ENCODE measurements at places on chromosomes 7 and 10.

DNA sequence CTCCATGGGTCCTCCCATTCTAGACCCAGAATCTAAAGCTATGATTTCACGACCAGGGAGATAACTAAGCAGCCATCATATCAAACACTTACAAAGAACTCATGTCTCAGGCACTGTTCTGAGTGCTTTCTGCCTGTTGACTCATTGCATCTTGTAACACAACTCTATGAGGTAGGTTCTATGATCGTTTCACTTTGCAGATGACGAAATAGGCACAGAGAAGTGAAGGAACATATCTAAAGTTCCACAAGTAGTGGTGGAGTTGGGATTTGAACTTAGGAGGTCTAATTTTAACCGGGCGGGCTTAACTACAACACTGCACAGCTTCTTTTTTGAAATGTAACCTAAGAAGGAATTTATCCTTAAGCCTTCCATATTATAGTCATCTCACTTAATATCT is 2.9 kb downstream of the RBP4 start:
- DNase-seq, result no peak

DNA sequence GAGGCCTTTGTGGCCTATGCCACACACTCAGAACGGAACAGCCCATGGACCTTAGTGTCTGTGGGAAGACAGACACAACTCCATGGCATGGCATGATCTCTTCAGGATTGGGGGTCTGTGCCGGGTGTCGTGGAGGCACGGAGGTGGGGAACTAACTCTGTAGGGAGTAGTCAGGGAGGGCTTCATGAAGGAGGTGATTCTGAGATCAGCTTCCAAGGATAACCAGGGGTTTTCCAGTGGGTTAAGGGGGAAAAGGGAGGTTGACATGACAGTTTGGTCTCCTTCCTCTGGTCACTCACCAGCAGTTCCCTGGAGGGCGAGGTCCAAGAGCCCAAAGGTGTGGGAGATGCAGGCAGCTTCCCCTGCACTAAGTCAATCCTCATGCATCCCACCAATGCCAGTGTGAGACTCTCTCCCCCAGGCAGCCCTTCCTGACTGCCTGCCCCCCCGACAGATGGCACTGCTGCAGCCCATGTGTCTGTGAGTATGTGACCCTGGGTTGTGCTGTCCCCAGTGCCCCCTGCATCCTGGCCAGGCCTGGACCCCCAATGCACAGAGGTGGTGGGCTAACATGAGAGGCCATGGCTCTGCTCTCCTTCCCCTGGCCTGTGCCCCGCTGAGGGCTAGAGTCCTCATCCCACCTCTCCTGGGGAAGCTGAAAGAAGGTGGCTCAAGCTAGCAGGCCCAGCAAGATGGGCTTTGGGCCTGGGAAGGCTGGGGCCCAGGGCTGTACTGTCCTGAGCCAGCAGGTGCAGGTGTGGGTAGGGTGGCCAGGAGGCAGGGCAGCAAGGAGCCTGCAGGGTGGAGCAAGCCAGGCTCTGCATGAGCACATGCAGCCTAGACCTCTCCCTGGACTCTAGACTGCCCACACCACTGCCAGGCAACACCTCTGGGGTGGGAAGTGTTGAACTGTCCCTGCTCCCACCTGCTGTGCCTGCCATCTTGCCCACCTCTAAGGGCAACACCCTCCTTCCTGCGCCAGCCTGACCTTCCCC is 39.7 kb downstream of the RASGEF1A start:
- no peak for DNase-seq

GRCh38 chr10:119310806-119311205 is 103.4 kb downstream of the GRK5 start:
- DNase-seq, result no peak

DNA sequence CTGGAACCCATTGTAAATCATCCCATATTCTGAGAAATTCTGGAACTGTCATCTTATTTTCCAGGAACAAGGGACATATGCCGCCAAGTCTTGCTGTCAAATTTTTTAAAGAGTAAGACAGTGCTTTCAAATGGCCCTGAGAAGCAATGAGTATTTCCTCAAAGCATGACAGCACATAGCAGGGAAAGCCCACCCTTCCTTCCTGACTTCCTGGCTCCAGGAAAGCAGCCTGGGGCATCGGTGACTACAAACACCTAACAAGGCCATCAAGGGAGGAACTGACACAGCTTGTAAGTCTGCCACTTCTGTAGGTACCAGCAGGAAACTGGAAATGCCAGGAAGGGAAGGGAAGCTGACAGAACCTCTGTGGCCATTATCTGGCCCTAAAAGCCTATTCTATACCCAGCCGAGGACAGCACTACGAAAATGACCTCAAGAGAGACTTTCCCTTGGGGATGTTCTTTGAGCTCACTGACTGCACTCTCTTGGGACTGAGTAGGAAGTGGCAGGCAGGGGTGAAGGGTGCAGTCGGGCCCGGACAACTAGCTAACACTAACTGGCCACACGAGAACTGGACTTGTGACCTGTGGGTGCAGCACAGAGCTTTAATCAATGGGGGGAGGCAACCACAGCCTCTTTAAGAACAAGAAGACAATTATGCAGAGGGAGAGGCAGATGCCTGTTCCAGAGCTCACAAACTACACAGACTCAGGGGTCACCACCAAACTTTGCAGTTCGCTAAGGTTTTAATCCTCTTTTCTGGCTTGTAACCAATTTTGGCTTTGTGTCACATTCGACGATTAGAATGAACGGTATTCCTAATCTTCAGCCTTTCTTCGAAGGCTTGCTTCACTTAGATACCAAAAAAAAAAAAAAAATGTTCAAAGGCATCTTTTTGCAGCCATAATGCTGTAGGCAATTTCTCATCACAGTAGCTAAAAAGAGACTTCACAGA is 52.0 kb downstream of the GRB10 start:
- DNase-seq, result no peak

DNA sequence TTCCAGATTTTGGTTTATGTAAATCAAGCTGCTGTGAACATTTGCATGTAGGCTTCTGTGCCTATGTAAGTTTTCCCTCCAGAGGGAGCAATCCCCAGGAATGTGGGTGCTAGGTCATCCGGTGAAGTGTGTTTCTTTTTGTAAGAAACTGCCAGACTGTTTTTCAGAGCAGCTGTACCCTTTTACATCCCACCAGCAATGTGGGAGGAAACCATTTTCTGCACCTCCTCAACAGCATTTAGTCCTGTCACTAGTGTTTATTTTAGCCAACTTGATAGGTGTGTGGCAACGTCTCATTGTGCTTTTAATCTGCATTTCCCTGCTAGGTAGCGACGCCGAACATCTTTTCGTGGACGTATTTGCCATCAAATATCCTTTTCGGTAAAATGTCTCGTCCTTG is 395.7 kb upstream of the FOXK1 start:
- DNase-seq, result no peak

DNA sequence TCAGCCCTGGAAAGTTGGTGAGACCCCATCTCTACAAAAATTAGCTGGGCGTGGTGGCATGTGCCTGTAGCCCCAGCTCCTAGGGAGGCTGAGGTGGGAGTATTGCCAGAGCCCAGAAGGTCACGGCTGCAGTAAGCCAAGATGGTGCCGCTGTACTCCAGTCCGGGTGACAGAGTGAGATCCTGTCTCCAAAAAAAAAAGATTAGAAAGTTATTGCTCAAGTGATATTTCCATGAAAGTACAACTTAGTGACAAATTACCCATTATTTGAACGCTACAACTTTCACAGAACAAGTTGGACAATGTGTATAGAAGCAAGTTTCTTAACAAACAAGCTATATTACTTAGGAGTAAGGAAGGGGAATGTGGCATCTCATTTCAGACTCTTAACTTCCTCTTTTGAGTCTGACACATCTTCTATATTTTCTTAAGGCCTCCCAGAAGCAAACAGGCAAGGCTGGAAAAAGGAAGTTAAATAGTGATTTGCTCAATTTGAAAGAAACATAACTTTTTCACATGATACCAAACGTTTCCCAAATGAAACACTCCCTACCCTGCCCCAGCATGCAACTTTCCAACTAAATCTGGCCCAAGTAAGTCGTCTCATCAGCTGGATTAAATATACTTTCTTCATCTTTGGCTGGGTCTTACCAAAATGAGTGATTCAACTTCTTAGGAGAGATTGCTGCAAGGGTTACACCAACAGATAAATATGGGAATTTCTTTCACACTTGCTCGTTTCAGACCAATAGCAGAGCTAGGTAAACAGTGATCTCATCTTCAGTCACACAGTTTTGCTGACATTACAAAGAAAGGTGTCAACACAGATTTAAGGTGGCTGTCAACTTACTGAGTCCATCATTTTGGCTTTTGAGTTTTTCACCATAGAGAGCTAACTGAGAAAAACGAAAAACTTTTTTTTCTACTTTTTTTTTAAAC is 66.3 kb upstream of the KLF6 start:
- no peak for DNase-seq

- no peak for DNase-seq
Observed at GRCh38 chr10:34687434-34688210, 127.5 kb downstream of the PARD3 start.

- DNase-seq, result no peak
Observed at GRCh38 chr10:116587878-116588591, 2.7 kb upstream of the PNLIPRP1 start.

DNA sequence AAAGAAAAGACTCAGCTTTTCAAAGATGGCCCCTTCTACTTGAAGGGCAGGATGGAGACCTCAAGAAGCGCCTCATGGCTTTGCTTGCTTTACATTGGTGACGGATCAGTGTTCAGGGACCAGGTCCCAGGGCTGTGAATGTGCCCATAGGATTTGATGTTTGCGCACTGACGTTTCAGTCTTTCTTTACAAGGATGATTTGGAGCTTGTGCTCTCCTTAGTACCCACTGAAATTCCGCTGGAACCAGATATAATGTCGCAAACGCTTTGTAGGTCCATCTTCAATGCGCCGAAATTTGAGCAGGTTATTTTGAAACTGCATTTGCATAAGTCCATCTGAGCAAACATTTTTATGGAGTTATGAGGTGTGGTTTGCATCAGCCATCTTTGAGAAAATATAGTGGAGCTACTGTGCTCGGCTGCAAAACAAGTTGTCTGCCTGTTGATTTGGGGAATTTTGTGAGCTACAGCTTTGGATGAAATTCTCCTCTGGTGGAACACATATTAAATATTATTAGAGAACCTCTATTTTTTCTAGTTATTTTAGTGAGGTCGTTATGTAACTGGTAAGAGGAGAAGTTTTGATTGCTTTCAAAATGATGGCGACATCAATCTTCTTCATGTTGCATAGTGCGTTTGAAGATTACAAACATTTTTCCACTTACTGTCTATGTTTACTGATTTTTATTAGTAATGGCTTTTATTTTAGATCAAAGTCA is 2.4 kb downstream of the RBM20 start:
- no peak for DNase-seq

DNA sequence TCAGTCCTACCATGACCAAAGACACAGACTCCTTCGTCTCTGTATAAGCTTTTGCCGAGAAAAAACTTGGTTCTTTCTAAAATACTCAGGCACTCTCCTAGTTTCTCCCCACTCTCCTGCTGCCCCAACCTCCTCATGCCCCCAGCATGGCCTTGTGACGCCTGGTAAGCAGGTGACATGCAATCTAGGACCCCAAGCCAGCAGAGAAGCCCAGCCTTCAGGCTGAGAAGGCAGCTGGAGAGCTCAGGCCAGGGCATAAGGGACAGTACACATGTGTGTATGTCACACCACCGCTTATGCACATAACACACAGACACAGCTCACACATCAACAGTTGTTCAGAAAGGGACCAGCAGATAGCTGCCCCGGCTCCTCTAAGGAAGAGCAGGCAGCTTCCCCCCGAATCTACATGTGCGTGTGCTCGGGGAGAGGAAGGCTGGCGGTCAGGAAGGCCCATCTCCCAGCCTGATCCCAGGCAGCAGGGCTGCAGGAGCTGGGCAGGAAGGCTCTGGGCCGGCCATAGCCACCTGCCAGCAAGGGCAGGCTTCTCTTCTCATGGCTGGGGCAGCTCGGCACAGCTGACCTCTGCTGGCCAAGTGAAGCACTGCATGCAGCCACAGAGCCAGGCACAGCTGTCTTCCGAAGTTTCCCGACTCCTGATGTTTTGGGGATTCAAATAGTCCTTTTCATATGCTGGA is 8.5 kb downstream of the DDX56 start:
- peak; percentile 38 for DNase-seq

GRCh38 chr7:41873741-41874140 is 170.9 kb upstream of the INHBA start:
- no peak for DNase-seq

DNA sequence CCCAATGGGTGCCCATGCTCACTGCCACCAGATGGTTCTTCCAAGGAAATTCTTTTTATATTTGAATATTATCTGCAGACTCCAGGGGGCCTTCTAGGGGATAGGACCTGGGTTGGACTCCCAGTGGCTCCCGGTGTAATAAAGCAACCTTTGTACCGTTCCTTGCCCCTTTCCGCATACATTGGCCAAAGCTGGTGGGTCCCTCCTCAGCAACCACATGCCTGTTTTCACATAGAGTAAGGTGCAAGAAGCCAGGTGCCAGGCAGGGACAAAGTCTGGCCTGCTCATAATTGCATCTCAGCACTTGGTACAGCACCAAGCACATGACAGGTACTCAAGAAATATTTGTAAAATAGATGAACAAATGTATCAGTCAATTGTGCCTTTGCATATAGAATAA is 46.4 kb upstream of the PPP1R3C start:
- no peak for DNase-seq

DNA sequence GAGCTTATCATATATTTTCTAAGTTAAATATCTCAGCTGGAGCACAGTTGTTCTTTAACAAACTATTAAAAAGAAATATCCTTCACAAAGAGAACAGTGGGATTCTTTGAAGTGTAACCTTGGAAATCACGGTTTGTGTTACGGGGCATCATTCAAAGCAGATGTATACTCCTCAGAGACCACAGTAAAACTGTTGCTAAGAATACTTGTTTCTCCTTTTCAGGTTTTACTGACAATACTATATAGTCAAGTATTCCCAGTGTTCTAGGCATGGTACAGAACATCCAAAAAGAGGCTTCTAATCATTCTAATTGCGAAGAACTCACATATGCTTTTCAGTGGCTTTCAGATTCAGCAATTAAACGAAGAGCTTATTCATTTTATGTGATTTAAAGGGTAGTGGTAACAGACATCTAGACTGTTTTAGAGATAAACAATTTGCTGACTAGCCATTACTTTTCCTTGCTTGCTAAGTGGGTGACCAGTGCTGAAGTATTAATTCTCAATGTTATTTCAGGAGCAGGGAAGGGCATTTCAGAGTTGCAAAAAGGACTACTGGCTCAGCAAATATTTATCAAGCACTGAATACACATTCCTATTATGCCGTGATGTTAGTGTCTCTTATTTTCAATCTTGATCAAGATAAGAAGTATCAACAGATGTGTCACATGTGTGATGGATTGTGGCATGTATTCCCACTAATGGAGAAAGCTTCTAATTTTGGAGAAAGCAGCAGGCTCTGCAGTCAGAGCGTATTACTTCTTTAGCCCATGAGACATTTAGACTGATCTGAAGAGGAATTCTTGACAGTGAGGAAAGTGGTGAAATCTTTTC is 236.8 kb downstream of the RNLS start:
- DNase-seq, result no peak
